OCI-LY7 (cell line): ENCODE measurements at places on chromosomes 6 and 20.
A peak's percentile ranks its signal among the peaks of the same experiment; 100 is the strongest.

GRCh38 chr6:56250266-56250665 is 2.9 kb upstream of the COL21A1 start:
- DNase-seq: no peak

DNA sequence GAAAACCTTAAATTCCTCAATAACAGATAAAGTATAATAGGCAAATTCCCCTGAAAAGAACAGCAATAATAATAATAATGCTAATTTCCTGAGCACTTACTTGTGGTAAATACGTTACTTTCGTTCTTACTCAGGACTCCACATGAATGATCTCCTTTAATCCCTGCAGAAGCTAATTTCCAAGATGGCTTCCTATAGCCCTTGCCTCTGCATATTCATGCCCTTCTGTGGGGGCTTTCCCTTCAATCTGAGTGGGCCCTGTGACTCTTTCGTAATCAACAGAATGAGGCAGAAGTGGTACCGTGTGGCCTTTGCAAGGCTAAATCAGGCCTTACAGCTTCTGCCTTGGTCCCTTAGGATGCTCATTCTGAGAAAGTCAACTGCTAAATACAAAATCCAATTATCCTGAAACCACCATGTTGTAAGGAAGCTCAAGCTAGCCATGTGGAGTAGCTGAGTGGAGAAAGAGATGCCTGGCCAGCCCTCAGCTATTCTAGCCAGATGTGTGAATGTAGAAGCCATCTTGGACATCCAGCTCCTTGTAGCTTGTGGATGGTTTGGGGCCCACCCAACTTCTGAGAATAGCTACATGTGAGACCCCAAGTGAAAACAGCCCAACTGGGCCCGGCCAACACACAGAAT is 50.5 kb downstream of the MCUR1 start:
- DNase-seq: no peak

DNA sequence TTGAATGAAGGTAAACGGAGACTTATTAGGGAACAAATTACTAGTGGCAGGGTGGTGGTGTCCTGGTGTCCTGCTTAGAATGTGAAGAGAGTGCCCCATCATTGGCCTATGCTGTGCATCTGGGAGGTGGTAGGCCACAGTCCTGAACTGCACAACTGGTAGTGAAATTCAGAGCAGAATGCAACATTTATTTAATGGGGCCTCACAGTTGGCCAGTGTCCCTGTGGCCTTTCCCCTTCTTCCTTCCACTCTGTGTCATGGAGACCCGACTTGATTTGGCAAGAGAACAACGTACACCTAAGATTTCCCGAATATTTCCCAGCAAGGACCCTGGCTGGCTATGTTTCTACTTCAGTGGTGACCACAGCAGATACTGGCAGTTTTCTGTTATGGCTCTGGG is 206.9 kb downstream of the LRFN2 start:
- no peak for DNase-seq

GRCh38 chr6:154341871-154342270 is 14.7 kb downstream of the IPCEF1 start:
- DNase-seq: no peak

DNA sequence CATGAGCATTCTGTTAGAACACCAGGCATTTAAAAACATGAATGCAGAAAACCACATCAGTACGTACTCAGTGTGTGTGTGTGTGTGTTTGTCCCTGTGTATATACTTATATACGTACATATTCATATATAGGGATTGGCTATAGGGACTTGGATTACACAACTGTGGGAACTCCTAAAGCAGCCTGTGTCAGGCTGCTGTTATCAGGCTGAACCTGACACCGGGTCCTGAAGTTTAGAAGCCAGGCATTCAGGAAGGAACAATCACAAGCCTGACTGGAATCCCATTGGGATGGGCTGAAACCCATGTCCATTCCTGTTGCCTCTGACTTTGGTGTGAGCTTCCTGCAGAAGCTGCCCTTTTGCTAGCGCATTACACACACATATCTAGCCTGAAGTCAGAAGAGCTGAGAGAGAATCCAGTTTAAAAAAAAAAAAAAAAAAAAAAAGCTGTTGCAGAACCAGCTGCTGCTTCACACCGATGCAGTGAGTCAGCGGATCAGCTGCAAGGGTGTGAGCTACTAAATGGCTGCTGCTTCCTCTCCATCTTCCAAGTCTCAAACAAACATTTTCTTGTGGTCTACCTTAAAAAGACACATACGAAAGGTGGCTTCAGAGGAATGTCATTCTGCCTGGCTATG is 348.1 kb downstream of the THBS2 start:
- DNase-seq: no peak

- peak; percentile 48 for DNase-seq
These were observed 621 bp downstream of the NOL7 start for GRCh38 chr6:13615792-13616120.

- DNase-seq: no peak
These were observed 146.0 kb downstream of the EYA2 start for GRCh38 chr20:47040506-47041125.

DNA sequence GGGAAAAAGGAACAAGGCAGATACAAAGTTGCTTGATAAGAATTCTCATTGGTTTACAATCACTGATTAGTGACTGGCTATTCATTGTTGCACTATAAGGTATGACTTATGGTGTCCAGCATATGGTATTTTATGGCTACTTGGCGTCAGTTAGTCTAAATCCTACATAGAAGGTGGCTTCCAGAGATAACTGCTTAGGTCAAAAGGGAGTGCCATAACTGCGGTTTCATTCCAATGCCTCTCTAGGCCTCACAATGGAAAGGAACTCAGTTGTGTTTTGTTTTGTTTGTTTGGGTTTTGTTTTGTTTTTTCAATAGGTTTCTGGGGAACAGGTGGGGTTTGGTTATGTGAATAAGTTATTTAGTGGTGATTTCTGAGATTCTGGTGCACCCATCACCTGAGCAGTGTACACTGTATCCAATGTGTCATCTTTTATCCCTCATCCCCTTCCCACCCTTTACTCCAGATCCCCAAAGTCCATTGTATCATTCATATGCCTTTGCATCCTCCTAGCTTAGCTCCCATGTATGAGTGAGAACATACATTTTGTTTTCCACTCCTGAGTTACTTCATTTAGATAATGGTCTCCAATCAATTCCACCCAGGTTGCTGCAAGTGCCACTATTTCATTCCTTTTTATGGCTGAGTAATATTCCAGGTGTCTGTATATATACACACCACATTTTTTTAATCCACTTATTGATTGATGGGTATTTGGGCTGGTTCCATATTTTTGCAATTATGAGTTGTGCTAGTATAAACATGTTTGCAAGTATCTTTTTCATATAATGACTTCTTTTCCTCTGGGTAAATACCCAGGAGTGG is 7.0 kb downstream of the GOPC start:
- DNase-seq: no peak

- DNase-seq: no peak
These were observed 190.3 kb upstream of the HDDC2 start for GRCh38 chr6:125491860-125492618.
